ENCODE measurements at places on chromosomes 2 and 18.

GRCh38 chr2:228374741-228375140 lies 193.3 kb upstream of the SPHKAP start:
- no peak for DNase-seq

DNA sequence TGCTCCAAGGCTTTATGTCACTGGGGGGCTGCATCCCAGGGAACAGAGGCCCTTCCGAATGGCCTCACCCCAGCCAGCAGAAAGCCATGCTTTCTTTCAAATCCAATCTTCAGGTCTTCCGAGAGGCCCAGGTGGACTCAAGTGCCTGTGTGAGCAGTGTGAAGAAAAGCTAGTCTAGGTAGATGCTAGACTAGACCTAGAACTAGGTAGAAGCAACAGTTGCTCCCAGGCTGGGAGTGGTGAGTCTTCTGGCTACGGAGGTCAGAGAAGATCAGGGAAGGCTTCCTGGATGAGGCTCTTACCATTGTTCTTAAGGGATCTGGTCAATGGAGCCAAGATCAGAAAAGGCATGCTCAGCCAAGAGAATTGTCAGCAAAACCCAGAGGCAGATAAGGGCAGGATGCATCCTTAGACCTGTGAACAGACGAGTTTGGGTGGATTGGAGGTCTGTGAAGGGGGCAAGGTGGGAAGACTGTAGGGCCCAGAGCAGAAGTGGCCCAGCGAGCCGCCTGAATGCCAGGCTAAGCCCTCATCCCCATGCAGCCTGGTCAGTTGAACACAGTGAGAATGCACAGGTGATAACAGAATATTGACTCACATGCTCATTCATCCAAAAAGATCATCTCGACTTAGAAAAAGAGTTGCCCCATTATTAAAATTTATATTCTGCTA lies 110.8 kb downstream of the SMAD7 start:
- no peak for DNase-seq

GRCh38 chr18:7254163-7254562 lies 23.3 kb downstream of the LRRC30 start:
- DNase-seq = no peak

GRCh38 chr2:71880846-71881610 lies 266.6 kb downstream of the CYP26B1 start:
- no peak for DNase-seq

DNA sequence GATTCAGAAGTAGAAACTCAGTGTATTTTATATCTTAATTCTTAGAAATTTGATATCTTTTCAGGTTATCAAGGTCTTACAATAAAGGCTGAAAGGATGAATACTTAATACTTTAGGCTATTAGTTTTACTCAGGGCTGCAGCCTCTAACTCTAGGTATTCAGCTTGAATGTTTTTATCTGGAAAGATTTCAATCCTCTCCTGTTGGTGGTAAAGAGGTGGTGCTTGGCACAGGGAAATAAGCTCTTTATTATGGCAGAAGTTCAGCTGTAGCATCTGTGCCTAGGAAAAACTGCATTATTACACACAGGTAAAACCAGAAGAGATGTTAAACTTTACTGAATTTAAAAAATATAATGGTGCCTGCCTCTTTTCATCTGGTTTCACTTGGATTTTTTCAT lies 11.1 kb downstream of the ACVR2A start:
- no peak for DNase-seq

DNA sequence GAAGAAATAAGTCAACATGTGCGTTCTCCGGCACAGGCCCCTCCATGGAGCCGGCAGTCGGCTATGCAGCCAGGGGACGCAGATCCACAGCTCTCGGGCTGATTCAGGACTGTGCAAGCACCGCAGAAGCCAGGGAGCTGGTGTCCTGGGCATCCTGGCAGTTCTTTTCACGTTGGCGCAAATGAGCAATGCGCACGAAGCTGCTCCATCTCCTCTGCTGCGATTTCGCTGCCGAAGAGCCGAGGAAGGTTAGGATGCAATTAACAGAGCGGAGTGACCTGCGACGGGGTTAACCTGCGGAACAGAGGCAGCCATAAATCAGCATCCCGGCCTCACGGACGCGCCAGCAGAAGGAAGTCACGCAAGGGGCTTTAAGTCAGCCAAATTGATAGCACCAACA lies 107.1 kb upstream of the POU3F3 start:
- no peak for DNase-seq

- DNase-seq = no peak
Measured at GRCh38 chr18:5288517-5288935, 7.0 kb downstream of the ZBTB14 start.

GRCh38 chr2:202521470-202521869 lies 113.3 kb upstream of the FAM117B start:
- DNase-seq = no peak

DNA sequence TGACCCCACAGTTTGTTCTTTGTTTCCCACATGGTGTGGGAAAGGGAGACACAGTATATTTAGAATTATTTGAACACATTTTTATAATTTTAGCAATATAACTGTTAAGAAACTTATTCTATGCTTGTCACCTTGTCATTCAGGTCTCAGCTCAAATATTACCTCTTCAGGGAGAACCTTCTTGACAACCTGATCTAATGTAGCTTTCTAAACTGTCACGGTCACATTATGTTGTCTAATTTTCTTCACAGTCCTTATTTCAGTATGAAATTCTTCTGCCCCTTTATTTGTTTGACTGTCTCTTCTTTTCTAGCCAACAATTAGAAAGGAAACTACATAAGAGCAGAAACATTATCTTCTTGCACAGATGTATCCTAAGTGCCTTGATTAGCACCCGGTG lies 304.3 kb upstream of the PARD3B start:
- DNase-seq = no peak

GRCh38 chr2:105937498-105938097 lies 192.9 kb downstream of the NCK2 start:
- DNase-seq = no peak

DNA sequence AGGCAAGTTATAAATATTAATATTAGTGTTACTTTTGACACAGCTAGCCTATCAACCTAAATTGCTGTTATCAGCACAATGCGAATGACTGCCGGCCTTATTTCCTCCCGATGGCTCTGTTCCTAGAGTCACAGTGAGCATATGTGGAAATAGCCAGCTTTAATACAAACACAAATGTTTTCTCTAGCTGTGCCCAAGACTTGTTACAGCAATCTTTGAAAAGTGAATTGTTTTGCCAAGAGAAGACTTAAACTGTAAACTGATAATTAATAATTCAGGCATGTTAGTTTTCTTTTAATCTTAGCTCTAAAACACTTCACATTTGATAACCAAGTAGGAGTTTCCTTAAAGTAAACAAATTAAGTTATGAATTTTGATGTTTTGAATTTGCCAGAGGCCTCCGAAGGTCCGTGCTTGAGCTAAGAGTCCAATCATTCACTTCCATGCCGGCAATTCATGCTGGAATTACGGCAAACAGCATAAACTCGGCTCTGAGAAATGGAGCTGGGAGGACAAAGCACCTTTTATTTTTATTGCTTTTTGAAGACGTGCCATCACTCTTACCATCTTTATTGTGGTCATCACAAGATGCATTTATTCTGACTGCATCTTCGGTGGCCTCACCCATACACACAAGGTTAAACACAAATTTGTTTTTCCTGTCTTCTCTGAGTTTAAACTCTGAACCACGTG lies 184.5 kb upstream of the CWC22 start:
- DNase-seq = no peak

GRCh38 chr18:23227726-23228070 lies 92.4 kb downstream of the CABLES1 start:
- no peak for DNase-seq

GRCh38 chr2:170847716-170848115 lies 31.0 kb downstream of the GAD1 start:
- DNase-seq = no peak

GRCh38 chr2:231191896-231192872 lies 6.2 kb upstream of the ARMC9 start:
- DNase-seq = peak; percentile 84

- DNase-seq = no peak
Measured at GRCh38 chr2:88148929-88149438, 21.1 kb upstream of the FABP1 start.

- DNase-seq = peak; percentile 78
Measured at GRCh38 chr2:237026981-237027711, 58.5 kb upstream of the COPS8 start.

DNA sequence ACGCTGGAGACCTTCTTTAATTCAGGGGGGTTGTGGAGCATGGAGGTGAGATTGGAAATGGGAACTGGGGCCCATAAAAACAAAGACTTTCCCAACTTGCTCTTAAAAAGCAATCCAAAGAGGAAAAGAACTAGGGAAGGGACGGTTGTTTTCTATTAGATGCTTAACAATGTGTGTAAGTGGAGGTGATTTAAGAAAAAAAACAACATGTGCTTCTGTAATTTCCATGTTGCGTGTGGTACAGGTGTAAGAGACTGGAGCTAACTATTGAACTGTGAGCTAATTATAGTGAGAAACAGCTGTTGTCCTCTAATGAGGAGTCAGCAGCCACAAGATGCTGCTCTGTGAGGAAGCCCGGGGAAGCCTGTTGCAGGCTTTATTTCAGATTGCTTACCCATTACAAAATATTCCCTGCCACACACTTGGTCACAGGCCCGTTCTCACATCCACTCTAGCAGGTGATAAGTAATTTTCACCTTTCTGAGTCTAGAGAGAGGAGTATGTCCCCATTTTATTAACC lies 280.6 kb upstream of the PARD3B start:
- no peak for DNase-seq

- DNase-seq = no peak
Measured at GRCh38 chr2:59888015-59888414, 665.4 kb downstream of the BCL11A start.

GRCh38 chr2:106921451-106921850 lies 35.5 kb upstream of the ST6GAL2 start:
- no peak for DNase-seq

- DNase-seq = no peak
Measured at GRCh38 chr2:71782323-71782722, 329.0 kb downstream of the DYSF start.

GRCh38 chr2:11370377-11371091 lies 26.1 kb upstream of the ROCK2 start:
- DNase-seq = no peak

DNA sequence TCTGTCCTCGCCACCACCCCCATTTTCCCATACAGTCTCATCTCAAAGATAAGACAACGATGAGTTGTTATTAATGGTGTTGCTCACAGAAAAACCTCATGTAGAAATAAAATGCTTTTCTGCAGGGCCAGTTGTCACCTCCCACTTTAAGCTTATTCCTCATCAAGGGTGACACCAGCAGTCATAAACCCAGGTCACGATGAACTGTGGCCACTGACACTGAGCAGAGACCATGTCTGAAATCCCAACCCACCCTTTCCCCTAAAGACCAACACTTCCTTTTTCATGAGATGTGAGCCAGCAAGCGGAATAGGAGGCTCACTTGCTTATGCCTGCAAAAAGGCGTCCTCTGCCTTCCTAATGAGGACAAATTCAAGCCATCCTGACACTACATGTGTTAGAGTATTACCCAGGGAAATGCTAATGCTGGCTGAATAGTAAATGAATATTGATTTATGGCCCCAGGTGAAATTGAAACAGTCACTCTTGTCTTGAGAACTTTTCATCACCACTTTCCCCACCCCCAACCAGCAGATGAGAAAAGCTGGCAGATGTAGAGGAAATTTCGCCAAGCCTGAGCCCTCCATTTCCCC lies 228.4 kb downstream of the MGAT5 start:
- DNase-seq = no peak

Data from ecto neural progenitor cell (in vitro differentiated cells).